ENCODE measurements at places on chromosomes 1 and 21.

DNA sequence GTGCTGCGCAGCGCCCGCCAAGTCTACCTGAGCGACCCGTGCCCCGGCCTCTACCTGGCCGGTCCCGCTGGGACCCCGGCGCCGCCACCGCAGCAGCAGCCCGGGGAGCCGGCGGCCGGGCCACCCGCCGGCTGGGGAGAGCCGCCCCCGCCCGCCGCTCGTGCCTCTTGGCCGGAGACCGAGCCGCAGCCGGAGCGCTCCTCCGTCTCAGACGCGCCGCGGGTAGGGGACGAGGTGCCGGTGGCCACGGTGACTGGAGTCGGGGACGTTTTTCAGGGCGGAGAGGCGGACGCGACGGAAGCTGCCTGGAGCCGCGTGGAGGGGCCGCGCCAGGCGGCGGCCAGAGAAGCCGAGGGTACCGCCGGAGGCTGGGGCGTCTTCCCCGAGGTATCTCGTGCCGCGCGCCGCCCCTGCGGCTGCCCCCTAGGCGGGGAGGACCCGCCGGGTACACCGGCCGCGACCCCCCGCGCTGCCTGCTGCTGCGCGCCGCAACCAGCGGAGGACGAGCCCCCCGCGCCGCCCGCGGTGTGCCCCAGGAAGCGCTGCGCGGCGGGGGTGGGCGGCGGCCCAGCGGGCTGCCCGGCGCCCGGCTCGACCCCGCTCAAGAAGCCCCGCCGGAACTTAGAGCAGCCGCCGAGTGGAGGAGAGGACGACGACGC lies 646 bp downstream of the IER5 start:
- no peak for DNase-seq

GRCh38 chr21:45618846-45619485 lies 24.6 kb upstream of the PCBP3 start:
- no peak for DNase-seq

- no peak for DNase-seq
Measured at GRCh38 chr1:117669572-117669971, 63.7 kb downstream of the TENT5C start.

GRCh38 chr21:32253215-32253641 lies 25.6 kb downstream of the MIS18A start:
- no peak for DNase-seq

DNA sequence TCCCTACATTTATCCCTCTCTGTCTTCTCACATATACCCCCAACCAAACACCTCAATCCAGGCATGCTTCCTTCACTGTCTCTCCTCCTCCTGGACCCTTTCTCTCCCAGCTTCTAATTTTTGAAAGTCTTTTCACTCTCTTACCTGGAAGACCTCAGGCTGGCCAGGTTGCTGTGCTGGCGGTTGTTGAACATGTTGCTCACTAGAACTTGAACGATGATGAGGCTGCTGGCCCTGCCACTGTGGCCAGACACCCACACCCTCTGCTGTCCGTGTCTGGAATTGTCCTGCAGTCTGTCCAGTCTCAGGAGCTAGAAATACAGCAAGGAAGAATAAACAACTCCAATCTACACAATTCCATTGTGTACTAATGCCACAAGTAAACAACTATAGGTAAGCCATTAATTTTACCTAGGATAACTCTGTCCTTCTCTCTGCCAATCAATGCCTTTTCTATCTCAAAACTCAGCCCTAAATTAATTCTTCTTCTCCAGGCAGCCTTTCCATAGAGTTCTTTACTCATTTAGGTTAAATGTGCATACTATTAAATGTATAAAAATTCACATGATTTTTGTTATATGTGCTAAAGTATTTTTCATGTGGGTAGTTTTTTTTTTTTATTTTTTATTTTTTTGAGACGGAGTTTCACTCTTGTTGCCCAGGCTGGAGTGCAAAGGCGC lies 5.1 kb upstream of the CTSK start:
- DNase-seq = peak; percentile 54

GRCh38 chr1:77089756-77090155 lies 129.5 kb downstream of the PIGK start:
- no peak for DNase-seq

DNA sequence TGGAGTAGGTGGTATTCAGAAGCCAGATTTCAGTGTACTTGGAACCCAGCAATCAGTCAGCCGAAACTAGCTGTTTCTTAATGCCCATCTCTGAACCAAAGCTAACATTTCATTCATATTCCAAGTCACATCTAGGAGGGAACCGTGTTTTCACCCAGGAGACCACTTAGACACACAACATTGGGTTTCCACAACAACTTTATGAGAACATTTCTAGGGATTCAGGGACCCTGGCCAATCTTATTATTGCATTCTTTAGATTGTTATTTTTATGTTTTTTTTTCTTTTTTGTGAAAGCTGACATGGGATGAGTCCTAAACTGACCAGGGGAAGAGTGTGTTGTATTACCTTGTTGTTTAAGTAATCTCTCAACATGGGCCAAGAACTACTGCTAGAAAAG lies 72.5 kb upstream of the KIAA0040 start:
- DNase-seq = no peak

GRCh38 chr1:210746024-210746731 lies 387.8 kb downstream of the KCNH1 start:
- no peak for DNase-seq

DNA sequence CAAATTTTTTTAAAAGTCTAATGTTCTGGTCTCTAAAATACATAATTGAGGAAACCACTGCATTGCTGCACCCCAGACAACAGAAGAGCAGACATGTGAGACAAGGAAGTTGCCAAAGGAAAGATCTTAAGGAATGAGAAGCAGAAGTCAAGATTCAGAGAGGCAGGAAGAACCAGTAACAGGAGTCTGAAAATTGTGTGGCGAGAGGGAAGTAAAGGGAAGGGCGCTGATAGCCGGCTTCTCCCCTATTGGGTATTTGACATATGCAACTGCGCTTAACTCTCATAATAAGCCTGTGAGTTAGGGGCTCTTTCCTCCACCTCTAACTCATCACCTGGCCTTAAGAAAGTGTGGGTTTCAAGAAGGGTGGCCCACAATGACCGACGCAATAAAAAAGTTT lies 21.9 kb upstream of the KIF14 start:
- DNase-seq = no peak

GRCh38 chr1:12654657-12655056 lies 10.8 kb downstream of the AADACL4 start:
- no peak for DNase-seq

DNA sequence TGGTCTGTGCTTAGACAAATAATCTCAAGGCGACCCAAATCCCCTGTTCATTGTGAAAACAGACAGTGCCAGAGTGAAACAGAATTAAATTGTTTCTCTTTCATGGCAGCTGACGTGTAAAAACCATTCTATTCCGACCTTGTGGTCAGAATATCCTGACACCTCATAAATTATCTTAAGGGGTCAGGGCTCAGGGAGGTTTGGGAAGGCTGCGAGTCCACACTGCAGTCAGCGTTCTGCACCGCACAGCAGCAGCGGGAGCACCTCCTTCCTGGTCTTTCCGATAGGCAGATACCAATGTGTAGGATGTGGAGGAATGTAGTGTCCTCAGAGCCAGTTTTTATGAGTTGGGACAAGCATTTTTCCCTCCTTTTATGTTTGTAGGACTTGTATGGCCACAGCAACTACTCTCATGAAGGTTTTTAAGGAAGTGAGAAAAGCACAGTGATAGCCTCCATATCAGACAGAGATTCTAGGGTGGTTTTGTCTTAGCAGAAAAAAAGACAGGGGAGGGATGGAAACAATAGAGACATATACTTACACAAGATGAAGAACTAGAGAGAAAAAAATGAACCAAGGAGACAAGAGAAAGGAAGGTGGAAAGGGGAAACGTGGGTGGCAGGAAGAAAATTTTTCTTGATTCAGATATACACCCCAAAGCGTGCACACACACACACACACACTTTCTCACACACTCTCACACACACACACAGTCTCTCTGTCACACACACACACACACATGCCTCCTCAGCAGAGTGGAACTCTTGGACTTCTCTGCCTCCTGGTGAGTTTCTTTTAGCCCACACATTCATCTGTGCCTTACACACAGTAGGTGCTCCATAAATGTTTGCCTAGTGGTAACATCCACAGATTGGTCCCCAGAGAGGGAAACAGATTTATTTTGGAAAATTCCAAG lies 68.6 kb downstream of the NTMT2 start:
- DNase-seq = no peak

Data from eye (tissue), 1 donor.